ENCODE measurements at places on chromosomes 13 and 19. TPM values are rescaled to one million over a fixed set of nuclear protein-coding genes. Genes with fewer than 3 reads are reported as not detected.

The ZNF296 gene
- not detected for total RNA-seq

The ZIC5 gene
- total RNA-seq, result not detected

The RAVER1 gene
- 21.8 TPM for total RNA-seq

The CRX gene
- not detected for total RNA-seq

The PSG7 gene
- total RNA-seq, result not detected

The VSTM1 gene
- not detected for total RNA-seq

The UQCR11 gene
- total RNA-seq, result 102 TPM

The CHAMP1 gene
- total RNA-seq, result 15.3 TPM

The ZNF439 gene
- 6.5 TPM for total RNA-seq

The USHBP1 gene
- 4.7 TPM for total RNA-seq

All from gastroesophageal sphincter (tissue), 4 donors.